HFFc6 (cell line): ENCODE measurements at places on chromosomes 11 and 22. TPM values are rescaled to one million over a fixed set of nuclear protein-coding genes. Genes with fewer than 3 reads are reported as not detected.

- H3K27me3 ChIP-seq: no peaks in the 10 kb centered on the region; the same call in 1 of the 2 replicates
- peaks cover 7% of the 10 kb centered on the region; the same call in 1 of the 2 replicates for H3K4me1 ChIP-seq
- no peak for DNase-seq
- H3K4me3 ChIP-seq: no peak overlapping the region; the same call in 1 of the 2 replicates
- H3K27ac ChIP-seq: no peak overlapping the region
Measured at GRCh38 chr22:28154861-28155260, 235.8 kb upstream of the PITPNB start.

- peaks cover 7% of the 10 kb centered on the region; the same call in 1 of the 2 replicates for H3K4me1 ChIP-seq
- H3K36me3 ChIP-seq: no peaks in the 10 kb centered on the region
- peaks cover 13% of the 10 kb centered on the region for H3K27me3 ChIP-seq
- H3K27ac ChIP-seq: no peak overlapping the region
Measured at GRCh38 chr11:71426413-71426812, 21.8 kb downstream of the DHCR7 start.

GRCh38 chr11:120808616-120809050, 215.3 kb upstream of the TBCEL start:
- no peak overlapping the region for H3K4me3 ChIP-seq
- no peak overlapping the region for H3K27ac ChIP-seq
- DNase-seq: no peak
- H3K4me1 ChIP-seq: peaks cover 15% of the 10 kb centered on the region
- H3K36me3 ChIP-seq: no peaks in the 10 kb centered on the region

GRCh38 chr11:100562128-100562527, 125.0 kb upstream of the ARHGAP42 start:
- peak; percentile 78 for DNase-seq
- H3K4me3 ChIP-seq: peak overlapping the region; percentile 33
- peaks cover 51% of the 10 kb centered on the region for H3K4me1 ChIP-seq
- no peaks in the 10 kb centered on the region for H3K36me3 ChIP-seq
- peak overlapping the region; percentile 62 for H3K27ac ChIP-seq

DNA sequence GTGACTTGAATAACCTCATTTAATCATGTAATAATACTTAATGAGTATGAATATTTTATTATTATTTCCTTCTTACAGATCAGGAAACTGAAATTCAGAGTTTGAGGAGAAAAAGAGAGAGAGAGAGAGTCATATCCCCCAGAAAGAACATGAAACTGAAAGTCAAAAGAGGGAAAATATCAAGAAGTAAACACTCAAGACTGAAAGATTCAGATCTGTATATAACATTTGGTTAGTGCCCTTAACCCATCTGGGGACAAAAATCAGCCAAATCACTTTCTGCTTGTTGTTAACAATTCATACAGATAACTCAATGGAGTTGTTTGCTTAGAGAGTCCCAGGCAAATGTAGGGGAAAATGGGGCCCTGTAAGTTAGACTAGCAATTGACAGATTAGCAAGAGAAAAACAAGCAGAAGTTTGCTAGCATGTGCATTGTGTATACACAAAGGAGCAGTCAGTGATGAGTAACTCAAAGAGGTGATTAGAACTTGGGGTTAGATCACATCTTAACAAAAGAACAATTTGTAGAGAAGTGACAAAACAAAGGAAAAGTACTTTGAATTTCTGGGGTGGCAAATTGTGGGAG, 25.9 kb upstream of the MMP13 start:
- H3K4me3 ChIP-seq: no peak overlapping the region
- peaks cover 12% of the 10 kb centered on the region for H3K36me3 ChIP-seq
- no peaks in the 10 kb centered on the region; the same call in 1 of the 2 replicates for H3K27me3 ChIP-seq
- no peak for DNase-seq

The DDTL gene
- total RNA-seq: 0.31 and 0.57 TPM in 2 replicates

- H3K36me3 ChIP-seq: no peaks in the 10 kb centered on the region
- H3K27me3 ChIP-seq: peaks cover 3% of the 10 kb centered on the region
- no peaks in the 10 kb centered on the region for H3K4me1 ChIP-seq
- no peak for DNase-seq
- no peak overlapping the region for H3K4me3 ChIP-seq
Measured at GRCh38 chr11:109958821-109959166, 134.4 kb upstream of the ZC3H12C start.

GRCh38 chr11:19808076-19808911, 95.7 kb downstream of the NAV2 start:
- H3K27me3 ChIP-seq: peaks cover 4% of the 10 kb centered on the region; the same call in 1 of the 2 replicates
- DNase-seq: no peak
- H3K36me3 ChIP-seq: no peaks in the 10 kb centered on the region; the same call in none of the 2 replicates
- no peak overlapping the region for H3K4me3 ChIP-seq
- no peak overlapping the region for H3K27ac ChIP-seq
- peaks cover 41% of the 10 kb centered on the region for H3K4me1 ChIP-seq

DNA sequence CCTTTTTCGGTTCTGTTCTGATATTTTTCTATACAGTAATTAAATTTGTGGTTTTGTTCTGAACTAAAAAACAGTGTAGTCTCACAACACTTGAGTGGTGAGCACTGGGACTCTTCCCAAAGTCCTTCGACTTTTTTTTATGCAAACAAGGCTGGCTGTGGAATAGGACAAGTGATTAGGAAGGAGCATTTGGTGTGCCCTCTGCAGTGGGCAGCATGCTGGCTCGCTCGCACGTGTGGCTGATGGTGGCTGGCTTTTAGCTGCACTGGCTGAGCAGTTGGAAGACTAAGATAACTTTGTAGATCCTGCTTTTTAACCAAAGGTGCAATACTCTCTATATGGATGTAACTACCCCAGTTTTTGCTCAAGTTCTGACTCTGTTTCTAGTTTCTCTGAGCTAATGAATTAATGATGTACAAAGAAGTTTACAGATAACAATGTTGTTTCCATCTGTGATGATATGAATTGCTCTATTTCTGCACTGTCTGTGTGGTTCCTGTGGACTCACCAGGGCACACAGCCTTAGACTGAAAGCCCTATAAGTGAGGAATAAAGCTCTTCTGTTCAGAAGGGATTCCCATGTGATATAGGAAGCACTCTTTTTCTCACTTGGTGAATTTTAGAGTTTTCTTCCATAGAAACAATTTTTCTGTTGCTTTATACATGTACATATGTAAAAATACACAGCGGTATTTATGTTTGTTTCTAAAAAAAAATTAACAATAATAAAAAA, 143.1 kb upstream of the RASSF10 start:
- peaks cover 85% of the 10 kb centered on the region for H3K4me1 ChIP-seq
- peak overlapping the region; percentile 60 for H3K27ac ChIP-seq
- DNase-seq: no peak
- H3K27me3 ChIP-seq: peaks cover 9% of the 10 kb centered on the region

DNA sequence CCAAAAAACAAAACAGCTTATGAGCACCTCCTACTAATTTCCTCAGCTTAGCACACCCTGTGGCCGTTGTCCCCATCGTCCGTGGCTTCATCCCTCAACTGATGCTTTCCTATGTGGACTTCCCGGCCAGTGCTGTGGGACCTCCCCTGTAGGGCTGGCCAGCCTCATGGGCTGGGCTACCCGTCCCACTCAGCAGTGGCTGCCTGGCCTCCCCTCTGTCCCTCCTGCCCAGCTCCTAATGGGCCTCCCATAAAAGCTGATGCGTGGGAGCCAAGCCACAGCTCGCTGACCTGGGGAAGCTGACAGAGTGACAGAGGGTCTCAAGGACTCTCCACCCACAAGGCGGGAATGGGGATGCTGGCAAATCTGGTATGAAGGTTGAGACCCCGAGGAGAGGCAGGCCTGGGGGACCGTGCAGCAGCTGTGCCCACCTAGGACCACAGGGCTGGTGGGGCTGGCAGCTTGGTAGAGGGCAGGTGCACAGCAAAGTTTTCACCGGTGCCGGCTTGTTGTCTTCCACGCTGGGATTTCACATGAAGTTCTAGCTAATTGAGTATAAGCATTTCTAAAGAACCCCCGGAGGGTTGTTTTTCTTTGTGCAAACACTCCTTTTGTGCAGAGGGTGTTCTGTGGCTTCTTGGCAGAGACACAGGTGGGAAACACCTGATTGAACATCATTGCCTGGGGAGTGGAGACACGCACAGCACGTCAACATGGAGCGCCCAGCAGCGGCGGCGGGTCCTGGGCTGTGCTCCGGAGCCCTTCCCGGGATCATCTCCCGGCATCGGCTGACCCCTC, 23.2 kb downstream of the TBX1 start:
- no peak overlapping the region for H3K27ac ChIP-seq
- no peaks in the 10 kb centered on the region for H3K36me3 ChIP-seq
- H3K4me3 ChIP-seq: no peak overlapping the region
- H3K27me3 ChIP-seq: no peaks in the 10 kb centered on the region; the same call in 1 of the 2 replicates

DNA sequence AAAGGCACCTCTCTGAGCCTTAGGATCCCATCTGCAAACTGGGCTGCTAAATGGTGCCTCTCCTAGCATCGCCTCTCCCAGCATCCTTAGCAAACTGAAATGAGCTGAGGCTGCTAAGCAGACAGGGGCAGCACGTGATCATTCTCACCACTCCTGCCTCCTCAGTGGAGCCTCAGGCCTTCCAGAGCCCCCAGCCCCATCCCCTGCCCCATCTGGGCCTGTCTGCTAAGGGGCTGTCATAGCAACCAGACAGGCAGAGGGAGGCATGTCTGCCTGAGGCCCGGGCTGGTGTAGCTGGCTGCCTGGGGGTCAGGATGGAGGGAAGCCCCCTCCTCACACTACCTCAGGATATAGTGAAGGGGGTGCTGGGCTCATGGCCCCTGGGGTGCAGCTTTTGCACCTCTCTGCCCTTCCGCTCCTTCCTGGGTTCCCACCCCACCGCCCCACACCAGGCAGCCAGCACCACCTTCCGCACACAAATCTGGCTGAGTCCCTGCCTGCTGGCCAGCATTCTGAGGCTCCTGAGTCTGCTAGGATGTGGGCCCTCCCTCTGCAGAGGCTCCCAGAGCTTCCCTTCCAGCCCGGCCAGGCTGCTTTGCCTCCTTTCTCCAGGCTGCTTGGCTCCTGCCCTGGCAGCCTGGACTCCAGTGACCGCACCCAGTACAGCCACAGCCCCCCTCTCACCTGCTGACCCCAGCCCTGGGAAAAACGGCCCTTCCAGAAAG, 47.5 kb upstream of the TTLL12 start:
- H3K36me3 ChIP-seq: no peaks in the 10 kb centered on the region
- H3K4me1 ChIP-seq: no peaks in the 10 kb centered on the region
- peaks cover 43% of the 10 kb centered on the region for H3K27me3 ChIP-seq

DNA sequence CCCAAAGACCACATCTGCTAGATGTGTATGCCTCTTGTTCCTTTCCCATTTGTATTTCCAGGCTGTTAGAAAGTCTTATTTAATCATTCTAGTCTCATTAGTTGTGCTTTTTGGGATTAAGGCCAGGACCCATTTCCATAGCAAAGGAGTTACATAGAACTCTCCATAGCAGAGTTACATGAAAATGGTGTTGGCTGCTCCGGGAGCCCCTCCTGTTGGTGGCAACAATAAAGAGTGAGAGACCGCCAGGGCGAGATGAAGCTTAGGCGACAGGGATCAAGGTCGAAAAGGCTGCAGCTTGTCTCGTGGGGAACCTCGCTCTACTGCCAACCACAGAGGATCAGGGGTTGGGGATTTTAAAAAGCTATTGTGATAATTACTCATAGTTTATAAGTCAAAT, 58.3 kb downstream of the GRIK4 start:
- no peaks in the 10 kb centered on the region for H3K36me3 ChIP-seq
- no peak for DNase-seq
- peaks cover 15% of the 10 kb centered on the region for H3K4me1 ChIP-seq
- H3K27me3 ChIP-seq: peaks cover 23% of the 10 kb centered on the region
- no peak overlapping the region for H3K4me3 ChIP-seq
- H3K27ac ChIP-seq: no peak overlapping the region

- peaks cover 16% of the 10 kb centered on the region for H3K27me3 ChIP-seq
- no peak for DNase-seq
- peaks cover 62% of the 10 kb centered on the region for H3K36me3 ChIP-seq
- peak overlapping the region; percentile 82; the same call in 1 of the 2 replicates for H3K4me3 ChIP-seq
Measured at GRCh38 chr11:11978098-11978637, 30.3 kb downstream of the DKK3 start.

The KDM4E gene
- total RNA-seq: not detected in 2 replicates

The VSIG2 gene
- total RNA-seq: not detected in 3 replicates

DNA sequence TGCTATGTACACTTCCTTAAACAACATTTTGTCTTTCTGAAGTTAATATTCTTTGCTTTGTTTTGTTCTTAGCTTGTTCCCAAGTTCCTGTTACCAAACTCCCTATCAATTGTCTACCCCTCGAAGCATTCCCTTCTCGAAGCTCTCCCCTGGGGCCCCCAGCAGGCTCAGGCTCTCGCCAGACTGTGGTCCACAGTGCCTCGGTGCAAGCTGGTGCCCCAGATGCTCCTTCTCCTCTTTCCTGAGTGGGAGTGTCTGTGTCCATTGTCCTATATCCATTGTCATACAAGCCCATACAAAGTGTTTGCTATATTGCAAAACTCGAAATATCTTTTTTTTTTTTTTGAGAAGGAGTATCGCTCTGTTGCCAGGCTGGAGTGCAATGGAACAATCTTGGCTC, 51.7 kb upstream of the RTL6 start:
- peaks cover 19% of the 10 kb centered on the region for H3K4me1 ChIP-seq
- H3K27me3 ChIP-seq: peaks cover 9% of the 10 kb centered on the region
- no peak overlapping the region for H3K4me3 ChIP-seq
- H3K27ac ChIP-seq: peak overlapping the region; percentile 14; the same call in 1 of the 2 replicates
- H3K36me3 ChIP-seq: no peaks in the 10 kb centered on the region

GRCh38 chr11:122750049-122750448, 88.3 kb upstream of the CRTAM start:
- no peak overlapping the region; the same call in 1 of the 2 replicates for H3K27ac ChIP-seq
- no peak for DNase-seq
- no peak overlapping the region for H3K4me3 ChIP-seq
- H3K36me3 ChIP-seq: peaks cover 10% of the 10 kb centered on the region

GRCh38 chr11:10762185-10762584, 11.1 kb downstream of the CTR9 start:
- peaks cover 29% of the 10 kb centered on the region for H3K36me3 ChIP-seq
- no peak for DNase-seq
- no peak overlapping the region for H3K4me3 ChIP-seq
- no peaks in the 10 kb centered on the region; the same call in 1 of the 2 replicates for H3K27me3 ChIP-seq

- H3K4me1 ChIP-seq: peaks cover 25% of the 10 kb centered on the region
- no peaks in the 10 kb centered on the region for H3K27me3 ChIP-seq
- no peak for DNase-seq
- no peak overlapping the region for H3K4me3 ChIP-seq
- no peak overlapping the region for H3K27ac ChIP-seq
- no peaks in the 10 kb centered on the region for H3K36me3 ChIP-seq
Measured at GRCh38 chr11:87033561-87033960, 4.2 kb upstream of the TMEM135 start.

DNA sequence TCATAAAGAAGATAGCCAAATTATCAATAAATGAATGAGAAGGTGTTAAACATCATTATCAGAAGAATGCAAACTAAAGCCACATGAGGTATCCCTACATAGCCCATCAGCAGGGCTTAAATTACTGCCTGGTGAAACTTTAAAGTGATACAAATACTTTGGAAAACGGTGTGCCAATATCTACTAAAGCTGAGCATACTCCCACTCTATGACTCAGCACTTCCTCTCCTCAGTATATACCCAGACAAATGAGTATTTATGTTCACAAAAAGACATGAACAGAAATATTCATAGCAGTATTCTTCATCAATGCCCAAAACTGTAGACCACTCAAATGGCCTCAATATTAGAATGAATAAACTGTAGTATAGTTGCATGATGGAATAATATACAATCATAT, 284.6 kb upstream of the ZC3H12C start:
- no peaks in the 10 kb centered on the region; the same call in 1 of the 2 replicates for H3K27me3 ChIP-seq
- H3K36me3 ChIP-seq: no peaks in the 10 kb centered on the region
- DNase-seq: no peak
- no peaks in the 10 kb centered on the region for H3K4me1 ChIP-seq
- no peak overlapping the region for H3K4me3 ChIP-seq

The PIWIL4 gene
- 0.18 to 0.38 TPM in 2 of 3 replicates, not detected in the other for total RNA-seq

The OR4A16 gene
- not detected in 3 replicates for total RNA-seq

The APOL5 gene
- not detected in 3 replicates for total RNA-seq

- DNase-seq: no peak
- H3K36me3 ChIP-seq: no peaks in the 10 kb centered on the region
- no peaks in the 10 kb centered on the region for H3K4me1 ChIP-seq
- H3K27ac ChIP-seq: no peak overlapping the region
- H3K4me3 ChIP-seq: no peak overlapping the region
Measured at GRCh38 chr11:2518983-2519340, 74.2 kb downstream of the KCNQ1 start.

The ZC3H12C gene
- 3.0 to 5.0 TPM (median 3.2 TPM) in 3 replicates for total RNA-seq
